ENCODE measurements at places on chromosomes 1 and 21. TPM values are rescaled to one million over a fixed set of nuclear protein-coding genes. Genes with fewer than 3 reads are reported as not detected.

Gene SPRR2E
- not detected for total RNA-seq

Gene LHX8
- not detected for total RNA-seq

Gene NBPF20
- 2.8 TPM for total RNA-seq

Gene CFAP74
- 0.26 TPM for total RNA-seq

Gene C1orf167
- total RNA-seq = 1.3 TPM

Gene CLCA2
- 3.5 TPM for total RNA-seq

Gene KRTAP8-1
- total RNA-seq = not detected

Gene NDC1
- 9.0 TPM for total RNA-seq

Gene CHIA
- total RNA-seq = not detected

Gene OR10J1
- not detected for total RNA-seq

Gene PROK1
- total RNA-seq = not detected

Gene CITED4
- total RNA-seq = 2.6 TPM

Gene ATXN7L2
- total RNA-seq = 1.5 TPM

Gene FAM163A
- not detected for total RNA-seq

Gene DDR2
- 303 TPM for total RNA-seq

Gene CASZ1
- 0.50 TPM for total RNA-seq

Gene TMEM61
- not detected for total RNA-seq

Gene FAM151A
- not detected for total RNA-seq

Gene OR2G6
- total RNA-seq = not detected

Gene FUBP1
- 77.3 TPM for total RNA-seq

Gene SLAMF8
- total RNA-seq = under 0.01 TPM

Gene PHLDA3
- 141 TPM for total RNA-seq

Gene DIRAS3
- 1.8 TPM for total RNA-seq

Gene NFIA
- total RNA-seq = 5.4 TPM

Gene SPRTN
- total RNA-seq = 13.1 TPM

Gene ZBTB8A
- total RNA-seq = 5.9 TPM

Gene C1orf122
- total RNA-seq = 24.7 TPM

Gene ANGPTL3
- total RNA-seq = not detected

Gene SDHB
- total RNA-seq = 157 TPM

Gene ADCY10
- under 0.01 TPM for total RNA-seq

Gene MTFR1L
- total RNA-seq = 38.3 TPM

Gene S100A9
- not detected for total RNA-seq

Gene ITGB2
- total RNA-seq = not detected

Gene OR2L2
- total RNA-seq = under 0.01 TPM

Gene GJA8
- total RNA-seq = not detected
